Caki2 (cell line): ENCODE measurements at places on chromosomes 2 and 18.

GRCh38 chr2:140586379-140586778 is 1544.4 kb downstream of the LRP1B start:
- peak; percentile 33 for DNase-seq

DNA sequence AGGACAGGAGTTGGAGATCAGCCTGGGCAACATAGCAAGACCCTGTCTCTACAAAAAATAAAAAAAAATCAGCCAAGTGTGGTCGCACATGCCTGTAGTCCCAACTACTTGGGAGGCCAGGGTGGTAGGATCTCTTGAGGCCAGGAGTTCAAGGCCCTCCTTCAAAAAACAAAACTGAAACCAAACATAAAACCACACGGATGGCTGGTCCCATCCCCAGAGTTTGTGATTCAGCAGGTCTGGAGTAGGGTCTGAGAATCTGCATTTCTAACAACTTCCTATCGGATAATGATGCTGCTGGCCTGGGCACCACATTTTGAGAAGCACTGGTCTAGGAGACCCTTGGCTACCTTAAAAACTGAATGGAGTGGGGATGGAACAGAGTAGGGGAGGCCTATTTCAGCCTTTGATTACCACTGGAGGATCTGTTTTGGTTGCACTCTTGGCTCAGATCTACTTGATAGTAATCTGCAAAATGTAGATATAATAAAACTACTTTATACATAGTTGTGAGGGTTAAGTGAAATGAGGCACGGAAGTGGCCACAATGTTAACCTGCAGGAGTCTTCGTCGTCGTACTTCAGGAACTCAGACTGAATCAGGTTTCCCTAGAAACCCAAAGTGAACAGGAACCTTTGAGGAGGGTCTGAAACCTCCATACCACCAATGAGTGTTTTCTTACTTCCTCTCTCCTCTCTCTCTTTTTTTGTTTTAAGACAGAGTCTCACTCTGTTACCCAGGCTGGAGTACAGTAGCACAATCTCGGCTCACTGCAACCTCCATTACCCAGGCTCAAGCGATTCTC is 25.5 kb upstream of the NFE2L2 start:
- no peak for DNase-seq

DNA sequence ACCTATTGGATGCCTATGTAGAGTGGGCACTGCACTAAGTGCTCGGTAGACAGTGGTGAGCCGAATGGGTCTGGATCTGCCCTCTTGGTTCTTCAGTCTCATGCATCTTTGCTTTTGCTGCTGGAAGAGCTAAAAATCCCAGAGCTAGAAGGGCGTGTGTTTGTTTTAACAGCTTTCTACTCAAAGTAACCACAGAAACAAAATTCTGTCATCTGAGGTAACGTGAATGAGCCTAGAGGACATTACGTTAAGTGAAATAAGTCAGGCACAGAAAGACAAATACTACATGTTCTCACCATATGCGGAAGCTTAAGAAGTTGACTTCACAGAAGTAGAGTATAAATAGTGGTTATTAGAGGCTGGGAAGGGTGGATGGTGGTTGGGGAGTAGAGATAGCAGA is 119.8 kb downstream of the PLB1 start:
- DNase-seq = no peak

DNA sequence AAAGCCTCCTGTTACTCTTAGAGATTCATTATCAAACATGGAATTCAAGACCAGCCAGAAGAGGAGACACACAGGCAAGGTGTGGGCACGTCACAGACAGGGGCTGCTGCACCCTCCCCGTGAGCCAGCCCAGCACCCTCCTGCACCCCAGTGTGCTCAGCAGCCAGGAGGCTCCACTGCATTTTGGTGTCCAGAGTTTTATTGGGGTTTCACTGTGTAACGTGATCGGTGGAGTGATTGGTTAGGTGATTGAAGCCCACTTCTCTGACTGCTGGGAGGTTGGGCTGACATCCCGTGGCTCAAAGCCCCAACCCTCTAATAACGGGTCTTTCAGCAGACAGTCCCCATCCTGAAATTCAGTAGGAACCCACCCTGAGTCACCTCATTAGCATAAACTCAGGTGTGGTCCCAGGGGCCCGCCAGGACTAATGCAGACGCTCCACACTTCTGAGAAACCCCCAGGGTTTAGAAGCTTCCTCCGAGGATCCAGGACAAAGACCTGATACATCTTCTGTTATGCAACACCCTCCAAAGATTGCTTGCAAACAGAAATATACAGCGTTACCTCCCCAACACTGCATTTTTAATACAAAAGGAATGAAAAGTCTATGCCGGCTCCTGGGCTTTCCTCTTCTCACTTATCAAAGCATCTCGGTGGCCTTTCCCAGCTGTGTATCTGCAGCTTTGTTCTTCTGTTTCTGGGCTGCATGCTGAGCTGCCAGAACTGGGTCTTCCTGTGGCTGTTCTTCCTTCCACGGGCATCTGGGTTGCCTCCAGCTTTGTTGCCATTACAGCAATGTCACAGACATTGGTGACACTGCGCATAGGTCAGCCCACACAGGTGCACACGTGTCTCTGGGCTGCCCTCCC is 43.7 kb upstream of the SNED1 start:
- no peak for DNase-seq

DNA sequence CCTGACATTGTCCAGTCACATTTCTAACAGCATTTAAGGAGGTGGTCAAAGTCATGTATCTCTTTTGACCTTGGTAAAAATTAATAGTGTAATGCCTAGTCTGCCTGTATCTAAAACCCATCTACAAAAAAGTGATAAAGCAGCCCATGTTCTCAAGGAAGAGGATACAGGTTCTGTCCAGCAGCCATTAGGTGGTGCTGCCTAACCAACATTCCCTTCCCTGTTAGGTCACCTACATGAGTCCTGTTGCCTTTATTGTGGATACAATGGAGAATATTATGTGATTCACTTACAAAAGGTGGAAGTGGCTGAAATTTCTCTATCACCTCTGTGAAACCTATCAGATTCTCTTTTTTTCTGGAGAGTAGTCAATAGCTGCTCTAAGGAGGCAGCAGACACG is 52.5 kb downstream of the AQP4 start:
- DNase-seq = no peak

GRCh38 chr18:78871618-78872017 is 108.0 kb upstream of the SALL3 start:
- DNase-seq = no peak

DNA sequence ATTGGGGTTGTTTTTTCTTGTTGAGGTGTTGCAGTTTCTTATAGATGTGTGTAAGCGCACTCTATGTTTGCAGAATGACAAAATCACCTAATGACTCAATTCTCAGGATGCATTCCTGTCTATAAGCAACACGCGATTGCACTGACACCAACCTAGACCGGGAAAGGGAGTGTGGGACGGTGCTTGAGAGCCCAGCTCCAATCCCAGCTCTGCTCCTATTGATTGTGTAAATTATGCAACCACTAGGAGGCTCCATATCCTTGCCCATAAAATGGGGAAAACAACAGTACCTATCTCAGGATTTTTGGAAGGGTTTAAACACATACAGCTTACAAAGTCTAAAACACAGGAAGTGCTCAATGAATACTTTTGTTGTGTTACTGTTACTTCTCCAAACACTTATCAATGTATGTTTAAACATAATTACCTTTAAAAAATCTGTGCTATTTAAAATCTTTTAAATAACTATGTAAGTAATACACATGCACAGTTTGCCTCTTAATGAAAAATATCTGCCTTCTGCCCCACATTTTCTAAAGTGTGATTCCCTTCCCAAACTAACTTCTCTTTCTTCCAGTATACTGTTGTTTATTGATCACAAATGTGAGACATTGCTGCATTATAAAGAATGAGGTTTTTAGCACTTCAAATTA is 132.5 kb downstream of the SPHKAP start:
- DNase-seq = peak; percentile 23

DNA sequence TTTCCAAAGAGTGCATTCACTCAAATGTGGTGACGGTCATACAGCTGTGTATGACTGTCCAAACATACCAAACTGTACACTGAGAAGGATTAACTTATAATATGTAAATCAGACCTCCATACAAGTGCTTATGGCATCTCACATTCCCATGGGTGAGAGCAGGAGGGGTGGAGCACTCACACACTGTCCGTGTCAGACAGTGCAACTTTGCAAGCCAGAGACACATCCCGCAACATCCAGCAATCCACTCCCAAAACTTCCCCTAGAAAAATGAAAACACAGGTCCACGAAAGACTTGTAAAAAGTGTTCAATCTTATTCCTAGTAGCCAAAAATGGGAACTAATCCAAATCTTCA is 36.4 kb downstream of the FAM168B start:
- DNase-seq = no peak

DNA sequence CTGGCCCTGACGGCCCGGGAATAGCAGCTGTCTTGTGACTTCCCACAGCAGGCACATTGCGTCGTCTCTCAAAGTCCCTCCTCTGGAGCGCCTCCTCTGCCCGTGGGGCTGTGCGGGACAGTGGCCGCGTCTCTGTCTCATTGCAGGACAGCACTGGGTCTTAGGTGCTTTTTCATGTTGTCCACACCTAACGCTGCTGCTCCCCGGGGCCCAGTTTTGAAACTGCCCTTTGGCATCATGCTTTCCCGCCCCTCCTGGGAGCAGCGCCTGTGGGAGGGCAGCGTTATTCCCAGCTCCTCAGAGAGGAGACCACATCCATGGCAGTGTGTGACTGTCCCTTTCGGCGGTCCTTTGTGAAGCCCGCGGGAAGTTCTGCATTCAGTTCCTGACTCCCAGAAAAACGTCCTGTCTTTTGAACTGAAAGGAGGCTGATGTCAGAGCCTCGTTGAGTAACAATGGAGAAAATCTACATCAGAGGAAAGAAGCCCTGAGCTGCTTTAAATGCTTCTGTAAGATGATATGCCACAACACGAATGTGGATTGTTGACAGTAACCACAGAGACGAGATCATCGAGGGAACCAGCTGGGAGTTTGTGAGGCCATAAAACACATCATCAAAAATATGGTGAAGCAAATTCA is 226.0 kb downstream of the FAM210A start:
- no peak for DNase-seq

DNA sequence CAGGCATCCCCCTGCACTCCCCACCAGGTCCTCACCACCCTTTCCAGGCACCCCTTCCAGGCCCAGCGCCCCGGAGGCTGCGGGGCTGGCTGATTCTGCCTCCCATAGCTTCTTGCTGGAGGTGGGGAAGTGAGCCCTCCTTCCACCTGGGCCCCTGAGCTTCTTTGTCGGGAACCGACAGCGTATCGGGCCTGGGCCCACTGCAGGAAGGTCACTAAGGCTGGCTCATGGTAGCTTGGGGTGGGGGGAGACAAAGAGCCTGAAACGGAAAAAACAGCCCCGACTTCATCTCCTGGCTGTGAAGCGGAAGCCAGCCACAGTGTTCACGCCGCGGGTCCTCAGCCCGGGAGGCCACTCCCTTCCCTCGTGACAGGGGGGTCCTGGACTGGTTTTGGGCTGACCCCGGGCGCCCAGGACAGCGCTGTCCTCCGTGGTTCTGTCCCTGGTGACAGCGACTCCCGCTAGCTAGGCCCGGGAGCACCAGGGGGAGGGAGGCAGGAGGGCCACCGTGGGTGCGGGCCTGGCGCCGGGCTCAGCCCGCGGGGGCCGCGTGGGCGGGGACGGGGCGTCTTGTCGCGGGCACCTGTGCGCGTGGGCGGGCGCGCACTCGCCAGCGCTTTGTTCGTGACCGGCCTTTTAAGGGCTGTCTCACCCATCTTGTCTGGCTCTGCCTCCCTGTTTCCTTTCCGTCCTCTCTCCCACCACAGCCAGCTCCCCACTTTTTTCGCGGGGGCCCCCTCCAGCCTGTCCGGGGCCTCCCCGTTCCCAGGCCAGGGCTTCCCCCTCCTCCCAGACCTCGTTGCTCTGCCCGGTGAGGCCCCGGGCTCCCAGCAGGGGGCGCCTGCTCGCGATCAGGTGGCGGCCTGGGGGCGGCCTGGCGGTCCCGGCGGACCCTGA is 64.9 kb downstream of the DNMT3A start:
- no peak for DNase-seq

DNA sequence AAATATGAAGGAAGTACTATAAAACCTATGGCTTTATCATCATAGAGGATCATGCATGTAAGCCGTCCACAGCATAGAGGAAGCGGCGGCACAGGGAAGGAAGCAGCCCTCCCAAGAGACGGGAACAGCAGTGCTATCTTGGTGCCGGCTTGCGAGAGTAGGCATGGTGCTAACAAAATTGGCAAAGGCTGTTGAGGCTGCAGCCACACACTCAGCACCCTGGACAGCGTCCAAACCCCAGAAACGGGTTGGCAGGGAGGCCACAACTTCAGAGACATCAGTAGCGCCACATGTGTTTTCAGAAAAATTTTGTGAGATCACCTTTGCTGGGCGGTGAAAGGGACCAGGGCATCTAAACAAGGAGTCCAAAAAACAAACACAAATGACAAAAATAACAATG is 37.7 kb downstream of the NETO1 start:
- peak; percentile 4 for DNase-seq

DNA sequence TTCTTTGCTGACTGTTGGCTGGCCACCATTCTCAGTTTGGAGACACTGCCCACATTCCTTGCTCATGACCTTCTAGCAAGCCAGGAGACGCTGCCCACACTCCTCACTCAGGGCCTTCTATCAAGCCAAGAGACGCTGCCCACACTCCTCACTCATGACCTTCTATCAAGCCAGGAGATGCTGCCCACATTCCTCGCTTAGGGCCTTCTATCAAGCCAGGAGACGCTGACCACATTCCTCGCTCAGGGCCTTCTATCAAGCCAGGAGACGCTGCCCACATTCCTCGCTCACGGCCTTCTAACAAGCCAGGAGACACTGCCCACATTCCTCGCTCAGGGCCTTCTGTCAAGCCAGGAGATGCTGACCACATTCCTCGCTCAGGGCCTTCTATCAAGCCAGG is 131.3 kb upstream of the CBLN2 start:
- DNase-seq = peak; percentile 13

DNA sequence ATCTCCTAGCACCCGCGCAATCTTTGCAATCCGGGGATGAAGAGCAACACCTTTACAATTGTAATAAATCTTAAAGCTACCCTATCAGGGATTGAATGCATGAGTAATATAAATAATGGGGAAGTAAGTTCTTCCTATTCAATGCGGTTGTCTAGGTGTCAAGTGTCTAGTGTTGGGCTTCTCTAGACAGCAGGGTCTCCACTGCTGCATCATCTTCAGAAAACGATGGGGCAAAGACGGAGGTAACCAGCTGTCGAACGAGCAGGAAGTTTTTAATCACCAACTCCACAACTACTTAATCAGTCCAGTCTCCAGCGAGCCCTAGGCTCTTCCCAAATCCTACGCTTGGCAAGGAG is 573 bp downstream of the STAM2 start:
- no peak for DNase-seq

GRCh38 chr18:52950155-52950554 is 610.2 kb downstream of the DCC start:
- no peak for DNase-seq

DNA sequence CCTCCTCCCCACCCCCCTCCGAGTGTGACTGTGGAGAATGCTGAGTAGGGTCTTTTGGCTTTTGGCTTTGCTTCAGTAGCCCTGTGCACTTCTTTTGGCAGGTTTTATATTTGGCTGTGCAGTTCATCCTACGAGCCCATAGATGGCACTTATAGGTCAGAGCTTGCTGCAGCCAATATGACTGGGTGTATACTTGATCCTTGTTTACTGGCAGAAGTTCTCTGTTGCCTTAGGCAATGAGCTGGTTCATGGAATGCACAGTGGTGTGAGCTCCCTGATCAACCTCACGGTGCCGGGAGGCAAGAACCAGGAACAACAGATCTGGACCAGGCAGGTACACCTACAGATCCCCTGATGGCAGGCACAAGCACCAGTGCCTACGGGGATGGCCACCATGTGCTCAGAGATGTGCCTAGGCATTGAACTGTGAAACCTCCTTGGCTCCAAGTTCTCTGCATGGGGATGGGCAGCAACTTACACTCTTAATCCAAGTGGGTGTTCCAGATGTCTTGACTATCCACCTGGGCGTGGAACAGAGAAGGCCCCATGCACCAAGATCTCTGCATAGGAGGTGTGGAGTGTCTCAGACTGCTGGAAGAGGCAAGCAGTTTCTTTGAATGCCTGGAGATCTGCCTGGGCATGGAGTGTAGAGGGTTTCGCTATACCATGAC is 190.4 kb downstream of the KIAA1328 start:
- no peak for DNase-seq
